ENCODE measurements at places on chromosomes 12 and 14. TPM values are rescaled to one million over a fixed set of nuclear protein-coding genes. Genes with fewer than 3 reads are reported as not detected.

DNA sequence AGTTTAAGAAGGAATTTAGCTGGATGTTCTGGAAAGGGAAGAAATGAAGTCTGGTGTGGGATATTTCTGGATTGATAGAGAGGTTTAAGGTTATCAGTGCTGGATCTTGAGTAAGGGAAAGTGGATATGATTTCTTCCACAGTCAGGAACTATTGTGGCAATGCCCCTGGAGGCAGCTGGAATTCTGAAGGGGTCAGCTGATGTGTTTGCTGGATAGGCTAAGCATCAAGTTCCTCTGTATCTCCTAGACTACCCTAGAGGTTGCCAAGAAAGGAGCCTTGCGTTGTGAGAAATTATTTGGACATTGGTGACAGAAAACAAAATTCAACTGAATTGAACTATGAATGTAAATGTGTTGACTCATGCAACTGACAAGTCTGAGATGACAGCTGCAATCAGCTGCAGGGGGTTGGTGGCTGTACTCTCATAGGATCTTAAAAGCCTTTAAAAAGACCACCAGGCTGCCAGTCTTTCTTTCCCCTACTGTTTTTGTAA, 244.4 kb downstream of the ATXN7L3B start:
- no peaks in the 10 kb centered on the region for H3K36me3 ChIP-seq
- no peaks in the 10 kb centered on the region for H3K4me1 ChIP-seq
- H3K27ac ChIP-seq: no peak overlapping the region

- DNase-seq: no peak
- H3K4me3 ChIP-seq: no peak overlapping the region
- no peaks in the 10 kb centered on the region for H3K4me1 ChIP-seq
Measured at GRCh38 chr14:28635387-28635786, 131.2 kb upstream of the FOXG1 start.

DNA sequence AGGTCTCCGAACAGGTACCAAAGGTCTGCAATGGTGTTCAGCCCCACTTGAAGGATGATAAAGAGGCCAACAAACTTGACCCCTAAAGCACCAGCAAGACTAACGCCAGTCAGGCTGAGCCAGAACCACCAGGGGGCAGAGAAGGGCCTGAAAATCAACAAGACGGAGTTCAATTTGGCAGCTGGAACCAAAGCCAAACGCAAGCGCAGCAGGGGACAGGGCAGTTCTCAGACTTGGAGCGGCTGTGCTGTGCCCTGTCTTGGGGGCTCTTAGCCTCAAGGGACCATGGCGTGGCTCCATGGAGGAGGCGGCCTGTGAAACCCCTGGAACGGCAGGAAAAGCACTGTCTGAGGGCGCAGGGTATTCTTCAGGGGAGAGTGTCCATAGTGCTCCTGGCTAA, 19.6 kb downstream of the POMT2 start:
- H3K4me3 ChIP-seq: no peak overlapping the region
- H3K36me3 ChIP-seq: no peaks in the 10 kb centered on the region
- DNase-seq: no peak
- H3K4me1 ChIP-seq: no peaks in the 10 kb centered on the region

DNA sequence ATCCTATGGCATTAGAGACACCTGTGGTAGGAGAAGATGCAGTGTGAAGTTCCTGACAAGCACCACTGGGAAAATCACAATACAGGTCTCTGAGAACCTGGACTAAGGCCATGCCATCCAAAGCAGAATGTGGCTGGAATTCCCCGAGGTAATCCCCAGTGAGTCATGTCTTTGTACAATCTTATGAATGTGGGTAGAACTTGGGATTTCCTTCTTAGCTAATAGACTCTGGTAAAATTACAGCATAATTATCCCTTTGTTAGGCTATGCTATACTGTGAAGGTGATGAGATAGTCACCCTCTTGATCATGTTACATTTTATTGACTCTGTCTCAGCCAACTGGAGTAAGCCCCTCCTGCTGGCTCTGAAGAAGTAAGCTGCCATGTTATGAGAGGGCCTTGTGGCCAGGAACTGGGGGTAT, 224.3 kb upstream of the DCN start:
- H3K4me3 ChIP-seq: no peak overlapping the region
- no peaks in the 10 kb centered on the region for H3K36me3 ChIP-seq
- no peak for DNase-seq

GRCh38 chr14:105247715-105248367, 492 bp upstream of the BTBD6 start:
- peak overlapping the region; percentile 51 for H3K27ac ChIP-seq
- DNase-seq: no peak
- H3K27me3 ChIP-seq: no peaks in the 10 kb centered on the region
- H3K4me3 ChIP-seq: peak overlapping the region; percentile 82

- peak within 1 kb of the TSS; percentile 89 for H3K27ac ChIP-seq
- H3K4me3 ChIP-seq: peak within 1 kb of the TSS; percentile 91
- H3K27me3 ChIP-seq: no peaks in the 10 kb centered on the region
- DNase-seq: no peak
- H3K36me3 ChIP-seq: no peaks in the 10 kb centered on the region
Measured at GRCh38 chr12:6341417-6342139, at the start of gene TNFRSF1A. Gene TNFRSF1A, minus strand, starts transcription at chr12:6342076. Its CDS starts 262 bp downstream, at chr12:6341814.

GRCh38 chr12:88493636-88494035, 86.6 kb downstream of the KITLG start:
- H3K4me3 ChIP-seq: no peak overlapping the region
- no peak for DNase-seq
- H3K27ac ChIP-seq: no peak overlapping the region
- no peaks in the 10 kb centered on the region for H3K4me1 ChIP-seq
- no peaks in the 10 kb centered on the region for H3K27me3 ChIP-seq

The ETNK1 gene
- total RNA-seq: 78.4 TPM

The KLHL33 gene
- 0.09 TPM for total RNA-seq

The GUCY2C gene
- total RNA-seq: not detected

The PTMS gene
- total RNA-seq: 87.2 TPM

The HHIPL1 gene
- 0.04 TPM for total RNA-seq

The CISTR gene
- not detected for total RNA-seq

The APOF gene
- total RNA-seq: not detected

The TMEM63C gene
- 0.68 TPM for total RNA-seq

Measured in CD8-positive, alpha-beta memory T cell (primary cell).